ENCODE measurements at places on chromosomes 1 and 21.

GRCh38 chr1:180171691-180172090 is 17.0 kb downstream of the QSOX1 start:
- DNase-seq, result no peak

- no peak for DNase-seq
These were observed 88.1 kb downstream of the GPATCH2 start for GRCh38 chr1:217542837-217543236.

DNA sequence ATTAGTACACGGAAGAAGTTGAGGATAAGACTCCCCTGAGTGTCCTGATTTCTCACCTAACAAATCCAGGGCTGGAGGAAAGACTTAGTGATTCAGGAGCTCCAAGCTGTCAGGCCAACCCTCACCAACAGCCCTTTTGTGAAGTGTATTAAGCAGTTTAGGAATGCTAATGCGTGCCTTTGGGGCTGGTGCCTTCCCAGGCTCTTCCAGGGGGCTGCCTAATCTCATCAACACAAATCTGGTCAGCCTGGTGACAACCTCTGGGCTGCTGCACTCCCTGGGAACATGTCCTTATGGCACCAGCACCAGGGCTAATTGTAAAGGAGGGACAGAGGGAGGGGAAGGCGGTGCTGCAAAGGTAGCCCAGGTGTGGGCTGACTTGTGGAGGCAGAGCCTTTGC is 15.5 kb downstream of the CSMD2 start:
- no peak for DNase-seq

- DNase-seq, result no peak
These were observed 318.6 kb upstream of the NFIA start for GRCh38 chr1:60763741-60764140.

DNA sequence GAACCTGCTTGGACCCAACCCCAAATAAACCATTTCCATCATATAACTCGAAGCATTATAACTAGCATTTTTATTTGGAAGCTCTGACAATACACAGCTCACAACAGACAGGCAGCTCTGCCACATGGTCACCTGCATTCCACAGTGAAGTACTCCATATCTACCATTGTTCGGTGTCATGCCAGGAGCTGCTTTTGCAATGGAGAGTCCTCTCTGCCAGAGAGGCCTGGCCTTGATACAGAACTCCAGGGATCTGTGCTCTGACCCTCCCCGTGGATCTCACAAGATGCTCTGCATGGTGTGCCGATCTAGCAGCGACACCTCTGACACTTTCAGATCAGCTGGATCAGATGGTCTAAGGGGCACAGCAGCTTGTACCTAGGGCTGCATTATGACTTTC is 109.6 kb downstream of the SYF2 start:
- no peak for DNase-seq

DNA sequence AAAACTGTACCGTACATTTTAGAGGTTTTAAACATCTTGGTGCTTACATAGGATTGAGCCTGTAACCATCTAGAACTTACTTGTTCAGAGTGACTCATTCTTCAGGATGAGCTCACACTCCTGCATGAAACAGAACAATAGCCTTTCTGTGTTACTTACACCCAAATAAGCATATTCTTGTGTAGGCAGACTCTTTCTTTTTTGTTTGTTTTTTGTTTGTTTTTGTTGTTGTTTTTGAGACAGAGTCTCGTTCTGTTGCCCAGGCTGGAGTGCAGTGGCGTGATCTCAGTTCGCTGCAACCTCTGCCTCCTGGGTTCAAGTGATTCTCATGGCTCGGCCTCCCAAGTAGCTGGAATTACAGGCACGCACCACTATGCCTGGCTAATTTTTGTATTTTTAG is 3.8 kb upstream of the CA6 start:
- no peak for DNase-seq

GRCh38 chr1:177573901-177574300 is 396.0 kb downstream of the SEC16B start:
- no peak for DNase-seq

DNA sequence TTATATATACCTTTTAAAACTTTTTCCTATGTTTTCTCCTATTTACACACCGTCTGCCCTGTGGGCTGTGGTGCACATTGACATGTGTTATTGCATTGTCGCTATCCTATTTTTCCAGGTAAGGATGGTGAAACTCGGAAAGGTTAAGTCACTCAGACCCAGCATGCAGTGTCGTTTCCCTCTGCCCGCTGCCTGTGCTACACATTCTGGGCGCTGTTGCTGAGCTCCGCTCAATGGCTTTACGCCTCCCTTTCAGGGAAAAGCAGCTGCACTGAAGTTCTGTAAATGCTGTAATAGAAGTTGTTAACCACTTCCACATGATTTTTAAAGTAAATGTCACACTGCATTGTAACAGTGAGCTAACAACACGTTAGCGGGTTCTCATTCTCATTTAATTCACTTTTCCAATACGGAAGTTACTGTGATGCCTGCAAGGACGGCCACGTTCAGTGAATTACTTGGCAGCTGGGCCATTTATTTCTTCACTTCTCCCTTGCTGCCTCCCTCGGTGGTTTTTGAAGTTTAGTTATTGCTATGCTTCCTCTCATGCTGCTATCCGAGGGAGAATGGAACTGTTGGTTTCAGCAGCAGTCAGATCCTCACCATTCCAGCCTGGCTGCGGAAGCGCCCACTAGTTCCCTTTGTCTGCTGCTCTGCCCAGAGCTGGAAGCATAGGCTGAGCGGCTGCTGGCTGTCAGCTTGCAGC is 288.7 kb downstream of the SPATA17 start:
- no peak for DNase-seq

- no peak for DNase-seq
These were observed 25.0 kb upstream of the CHRM3 start for GRCh38 chr1:239361403-239361802.

- no peak for DNase-seq
These were observed 17.6 kb upstream of the CBR3 start for GRCh38 chr21:36117286-36117741.

GRCh38 chr1:166999500-167000055 is 10.5 kb downstream of the MAEL start:
- DNase-seq, result no peak

- no peak for DNase-seq
These were observed 340.2 kb downstream of the PTPRU start for GRCh38 chr1:29576510-29576909.

- no peak for DNase-seq
These were observed 52.5 kb upstream of the KCNA3 start for GRCh38 chr1:110727246-110727645.

DNA sequence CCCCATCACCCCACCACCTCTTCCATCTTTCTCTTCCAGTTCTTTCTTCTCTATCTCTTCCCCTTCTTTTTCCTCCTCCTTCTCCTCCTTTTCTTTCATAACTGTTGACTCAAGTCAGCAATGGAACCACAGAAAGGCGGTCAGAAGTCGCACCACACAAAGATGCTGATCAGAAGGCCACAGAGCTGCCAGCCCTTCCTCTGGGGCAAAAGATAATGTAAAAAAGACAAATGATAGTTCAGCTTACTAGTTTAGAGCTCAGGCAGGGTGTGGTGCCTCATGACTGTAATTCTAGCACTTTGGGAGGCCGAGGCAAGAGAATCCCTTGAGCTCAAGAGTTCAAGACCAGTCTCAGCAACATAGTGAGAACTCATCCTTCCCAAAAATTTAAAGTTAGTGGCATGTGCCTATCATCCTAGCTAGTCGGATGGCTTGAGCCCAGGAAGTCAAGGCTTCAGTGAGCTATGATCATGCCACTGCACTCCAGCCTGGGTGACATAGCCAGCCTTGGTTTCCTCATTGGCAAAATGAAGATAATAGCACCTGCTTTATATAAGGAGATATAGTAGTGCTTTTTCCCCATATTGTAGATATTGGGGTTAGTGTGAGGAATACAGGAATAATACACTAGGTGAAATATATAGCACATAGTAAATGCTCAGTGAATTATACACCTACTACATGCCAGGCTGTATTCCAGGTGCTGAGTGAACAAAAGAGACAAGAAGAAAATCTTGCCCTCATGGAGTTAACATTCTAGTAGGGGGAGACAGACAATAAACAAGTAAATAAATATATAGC is 12.5 kb upstream of the IGSF3 start:
- no peak for DNase-seq

- DNase-seq, result no peak
These were observed 22.4 kb upstream of the EPS15 start for GRCh38 chr1:51541313-51542050.

DNA sequence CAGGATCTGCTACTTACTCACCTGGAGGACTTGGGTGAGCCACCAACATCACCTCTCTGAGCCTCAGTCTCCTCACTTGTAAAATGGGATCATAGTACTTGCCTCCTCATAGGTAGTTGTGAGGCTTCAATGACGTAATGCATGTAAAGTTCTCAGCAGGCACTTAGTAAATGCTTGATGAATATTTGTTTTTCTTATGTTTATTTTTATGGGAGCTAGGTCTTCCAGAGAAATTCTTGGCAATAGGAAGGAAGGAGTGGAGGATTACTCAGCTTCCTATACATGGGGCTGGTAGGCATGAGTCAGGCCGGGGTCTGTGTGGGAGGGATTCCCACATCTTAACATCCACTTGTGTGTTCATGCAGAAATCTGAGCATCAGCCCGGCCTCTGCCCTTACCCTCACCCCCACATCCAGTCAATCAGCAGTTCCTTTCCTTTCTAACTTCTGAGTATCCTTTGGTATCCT is 95.4 kb upstream of the USP24 start:
- no peak for DNase-seq

DNA sequence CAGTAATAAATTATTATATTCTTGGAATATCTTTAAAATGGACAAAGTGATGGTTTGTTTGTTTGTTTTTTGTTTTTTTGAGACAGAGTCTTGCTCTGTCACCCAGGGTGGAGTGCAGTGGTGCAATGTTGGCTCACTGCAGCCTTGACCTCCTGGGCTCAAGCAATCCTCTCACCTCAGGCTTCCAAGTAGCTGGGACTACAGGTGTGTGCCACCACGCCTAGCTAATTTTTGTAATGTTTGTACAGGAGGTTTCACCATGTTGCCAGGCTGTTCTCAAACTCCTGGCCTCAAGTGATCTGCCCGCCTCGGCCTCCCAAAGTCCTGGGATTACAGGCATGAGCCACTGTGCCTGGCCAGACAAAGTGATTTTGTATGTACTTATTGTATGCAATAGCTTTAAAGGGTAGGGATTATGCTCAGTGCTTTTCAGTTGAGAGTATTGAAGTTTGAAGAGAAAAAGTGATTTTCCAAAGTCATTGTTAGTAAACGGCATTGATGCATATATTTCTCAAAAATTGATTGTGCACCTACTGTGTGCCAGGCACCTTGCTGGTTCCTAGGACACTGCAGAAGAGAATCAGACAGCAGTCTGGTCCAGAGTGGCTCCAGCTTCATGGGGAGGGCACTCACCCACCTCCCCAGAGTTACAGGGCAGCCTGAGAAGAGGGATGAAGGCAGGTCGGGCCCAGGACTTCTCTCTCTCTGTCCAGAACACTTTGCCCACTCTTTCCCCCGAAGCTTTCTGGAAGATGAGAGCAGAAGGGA is 34.2 kb upstream of the TTC22 start:
- DNase-seq, result no peak

GRCh38 chr1:230820568-230820967 is 47.8 kb downstream of the C1orf198 start:
- DNase-seq, result no peak

- DNase-seq, result no peak
These were observed 492 bp downstream of the FOXO6 start for GRCh38 chr1:41361495-41362356.

DNA sequence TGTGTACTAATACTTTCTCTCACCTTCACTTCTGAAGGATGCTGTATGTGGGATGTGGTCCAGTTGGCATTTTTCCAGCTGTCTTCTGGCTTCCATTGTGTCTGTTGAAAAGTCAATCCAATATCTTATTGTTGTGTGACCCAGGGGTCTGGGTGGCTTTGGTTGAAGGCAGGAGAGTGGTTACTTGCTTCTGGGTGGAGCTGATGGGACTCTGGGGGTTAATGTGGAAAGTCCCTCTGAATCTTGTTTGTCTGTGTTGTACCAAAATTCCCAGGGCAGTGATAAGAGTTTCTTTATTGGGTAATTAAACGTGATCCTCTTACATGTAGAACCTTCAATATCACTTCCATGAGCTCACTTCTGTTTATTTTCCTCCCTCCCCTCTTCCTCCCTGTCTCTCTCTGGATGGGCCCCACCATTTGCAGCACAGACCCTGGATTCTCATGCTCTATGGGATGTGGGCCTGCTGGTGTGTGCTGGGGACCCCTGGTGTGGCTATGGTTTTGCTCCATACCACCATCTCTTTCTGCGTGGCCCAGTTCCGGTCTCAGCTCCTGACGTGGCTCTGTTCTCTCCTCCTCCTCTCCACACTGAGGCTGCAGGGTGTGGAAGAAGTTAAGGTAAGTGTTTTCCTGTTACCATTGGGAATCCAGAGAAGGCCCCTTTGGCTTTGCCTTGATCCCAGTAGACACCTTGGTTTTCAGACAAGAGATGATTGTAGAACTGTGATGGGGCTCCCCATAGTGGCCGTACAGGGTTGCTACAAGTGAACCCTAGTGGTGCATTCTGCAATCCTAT is 71.5 kb downstream of the HHAT start:
- DNase-seq, result no peak

- DNase-seq, result no peak
These were observed at the start of gene CATSPER4 for GRCh38 chr1:26190373-26190987. Gene CATSPER4 (plus strand): TSS chr1:26190602. CDS start chr1:26190628, 26 bp downstream.

DNA sequence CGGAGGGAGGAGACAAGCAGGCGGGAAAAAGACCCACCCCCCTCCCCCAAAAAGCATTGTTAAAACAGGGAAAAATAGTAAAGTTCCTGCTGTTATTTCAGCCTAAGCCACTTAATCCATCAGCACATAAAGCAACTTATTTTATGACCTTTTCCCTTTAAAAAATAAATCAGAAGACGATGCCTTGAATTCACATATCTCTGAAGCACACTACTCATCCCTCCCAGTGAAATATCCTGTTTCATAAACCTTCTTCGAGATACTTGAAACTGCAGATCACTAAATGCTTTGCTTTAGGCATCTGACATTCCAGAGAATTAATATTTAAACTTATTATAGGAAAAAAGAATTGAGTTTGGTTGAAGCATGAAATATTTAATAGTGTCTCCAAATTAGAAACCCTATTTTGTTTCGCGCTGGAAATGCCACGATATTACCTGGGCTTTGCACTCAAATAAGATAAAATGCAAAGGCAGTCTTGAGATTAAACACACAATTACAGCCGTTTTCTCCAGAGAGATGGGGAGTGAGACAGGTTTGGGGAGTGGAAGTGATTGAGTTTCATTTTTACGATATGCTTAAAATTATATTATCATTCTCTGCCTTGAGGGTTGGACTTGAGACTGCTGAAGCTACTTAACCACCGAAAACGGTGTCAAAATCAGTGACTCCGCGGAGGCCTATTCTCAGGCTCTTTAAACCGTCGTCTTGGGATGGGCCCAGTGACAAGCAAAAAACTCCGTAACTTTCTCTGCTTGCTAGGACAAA is 9.3 kb downstream of the GLIS1 start:
- no peak for DNase-seq

GRCh38 chr21:45290948-45291612 is 3.4 kb upstream of the POFUT2 start:
- DNase-seq, result no peak

DNA sequence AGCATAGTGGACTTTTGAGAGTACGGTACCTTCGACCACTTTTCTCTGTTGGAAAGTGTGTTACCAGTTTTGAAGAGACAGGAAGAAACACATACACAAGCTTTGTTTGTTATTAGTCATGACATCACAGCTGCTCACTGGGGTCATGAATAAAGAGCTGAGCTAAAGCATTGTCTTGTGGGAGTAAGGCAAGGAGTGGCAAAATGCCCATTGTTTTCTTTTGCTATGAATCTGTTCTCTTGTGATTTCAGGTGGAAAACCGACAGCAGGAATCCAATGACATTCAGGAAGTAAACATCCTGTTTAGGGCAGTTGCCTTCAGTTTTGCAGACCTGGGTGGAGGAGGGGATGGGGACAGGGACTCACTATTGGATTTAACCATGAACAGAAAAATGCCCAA is 66.2 kb downstream of the RGL1 start:
- DNase-seq, result no peak
